ENCODE measurements at places on chromosomes 3 and 15.

GRCh38 chr3:39189150-39189958, 3.0 kb downstream of the XIRP1 start:
- no peak overlapping the region for H3K27ac ChIP-seq
- DNase-seq, result no peak
- no peaks in the 10 kb centered on the region for H3K36me3 ChIP-seq
- no peaks in the 10 kb centered on the region for H3K4me1 ChIP-seq
- no peak overlapping the region for H3K4me3 ChIP-seq

DNA sequence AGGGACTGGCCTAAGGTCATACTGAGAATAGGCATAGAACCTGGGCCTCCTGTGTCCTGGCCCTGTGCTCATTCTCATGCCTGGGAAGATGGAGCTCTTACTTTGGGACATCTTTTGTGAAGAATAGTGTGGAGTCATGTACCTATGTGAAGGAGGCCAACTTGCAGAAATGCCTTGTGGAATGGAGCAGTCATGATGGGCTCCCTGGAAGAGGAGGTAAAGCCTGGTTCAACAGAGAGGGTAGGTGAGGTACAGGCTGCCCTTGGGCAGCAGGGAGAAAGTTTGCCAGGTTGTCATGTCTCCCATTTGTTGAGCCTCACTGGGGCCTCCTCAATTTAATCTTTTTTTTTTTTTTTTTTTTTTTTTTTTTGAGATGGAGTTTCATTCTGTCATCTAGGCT, 18.1 kb downstream of the MAPKAPK3 start:
- no peak for DNase-seq
- H3K27me3 ChIP-seq, result no peaks in the 10 kb centered on the region
- H3K36me3 ChIP-seq, result peaks cover 8% of the 10 kb centered on the region
- H3K4me1 ChIP-seq, result peaks cover 61% of the 10 kb centered on the region

GRCh38 chr15:54803134-54803808, 393.5 kb downstream of the RSL24D1 start:
- DNase-seq, result no peak
- H3K27me3 ChIP-seq, result no peaks in the 10 kb centered on the region
- no peaks in the 10 kb centered on the region for H3K36me3 ChIP-seq
- H3K4me1 ChIP-seq, result no peaks in the 10 kb centered on the region
- H3K4me3 ChIP-seq, result no peak overlapping the region

DNA sequence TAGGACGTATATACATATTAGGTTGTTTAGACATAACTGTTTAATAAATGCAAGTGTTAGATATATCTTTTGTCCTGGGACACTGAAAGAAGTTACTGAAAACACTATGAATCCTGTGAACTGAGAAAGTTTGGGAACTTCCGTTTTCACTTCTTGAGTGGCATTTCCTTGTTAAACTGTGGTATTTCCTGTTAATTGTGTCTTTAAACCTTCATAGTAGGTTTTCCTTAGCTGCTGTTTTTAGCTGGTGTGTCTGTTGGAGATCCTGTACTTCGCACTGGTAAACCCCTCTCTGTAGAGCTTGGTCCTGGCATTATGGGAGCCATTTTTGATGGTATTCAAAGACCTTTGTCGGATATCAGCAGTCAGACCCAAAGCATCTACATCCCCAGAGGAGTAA, 37.1 kb downstream of the ATP6V1A start:
- no peaks in the 10 kb centered on the region for H3K4me1 ChIP-seq
- H3K36me3 ChIP-seq, result peaks cover 8% of the 10 kb centered on the region
- no peak overlapping the region for H3K4me3 ChIP-seq
- no peak for DNase-seq
- H3K27ac ChIP-seq, result no peak overlapping the region

DNA sequence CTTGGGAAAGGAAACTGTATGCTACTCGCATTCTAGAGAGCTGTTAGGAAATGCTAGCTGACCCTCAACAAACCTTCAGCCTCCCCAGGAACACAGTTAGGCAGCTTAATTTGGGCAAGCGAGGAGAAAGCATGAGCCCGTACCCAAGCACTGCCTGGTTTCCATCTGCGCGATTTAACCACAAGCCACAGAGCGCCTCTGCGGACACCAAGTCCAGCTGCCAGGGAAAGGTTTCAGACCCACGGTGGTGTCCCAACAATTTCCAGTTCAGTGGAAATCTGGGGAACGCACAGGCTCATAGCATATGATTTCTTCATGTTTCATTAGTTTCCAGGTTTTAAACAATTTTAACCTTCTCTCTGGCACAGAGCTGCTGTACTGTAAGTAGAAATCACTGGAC, 617.6 kb downstream of the FHIT start:
- no peak overlapping the region for H3K4me3 ChIP-seq
- H3K27me3 ChIP-seq, result no peaks in the 10 kb centered on the region
- no peak for DNase-seq
- H3K27ac ChIP-seq, result no peak overlapping the region

DNA sequence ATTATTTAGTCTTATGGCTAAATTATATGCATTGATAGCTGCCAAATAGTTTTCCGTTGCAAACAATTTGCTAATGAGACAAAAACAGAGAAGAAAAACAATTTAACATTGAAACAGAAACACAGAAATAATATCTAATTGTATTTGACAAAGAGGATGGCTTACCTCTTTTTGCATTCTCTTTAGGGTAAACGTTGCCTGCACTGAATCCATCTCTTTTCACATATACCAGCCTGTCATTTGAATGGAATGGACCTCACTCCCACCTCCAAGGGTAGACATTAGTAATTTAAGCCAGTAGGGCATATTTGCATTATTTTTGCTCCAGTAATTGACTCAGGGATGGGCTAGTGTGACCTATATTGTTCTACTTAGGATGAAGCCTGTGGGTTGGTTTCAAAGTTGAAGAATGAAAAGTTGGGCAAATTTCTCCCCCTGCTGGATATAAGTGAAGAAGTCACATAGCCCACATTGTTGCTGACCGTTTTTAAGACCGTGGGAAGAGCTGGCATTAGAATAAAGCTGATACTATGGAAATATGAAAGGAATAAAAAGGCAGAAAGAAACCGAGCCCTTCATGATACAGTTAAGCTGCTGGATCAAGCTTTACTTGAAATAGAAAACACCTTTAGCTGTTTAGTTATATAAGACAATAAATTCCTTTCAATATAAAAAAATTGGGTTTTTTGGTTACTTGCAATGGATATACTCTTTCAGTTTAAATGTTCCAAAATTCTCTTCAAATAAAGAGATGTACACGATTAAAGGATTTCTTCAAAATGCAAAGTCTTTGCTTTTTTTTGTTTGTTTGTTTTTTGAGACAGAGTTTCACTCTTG, 26.9 kb downstream of the PIERCE2 start:
- no peak overlapping the region for H3K4me3 ChIP-seq
- no peaks in the 10 kb centered on the region for H3K4me1 ChIP-seq
- no peak overlapping the region for H3K27ac ChIP-seq
- no peaks in the 10 kb centered on the region for H3K27me3 ChIP-seq
- H3K36me3 ChIP-seq, result no peaks in the 10 kb centered on the region

GRCh38 chr3:32817558-32818228, at the start of gene TRIM71:
Gene TRIM71 (plus strand): TSS chr3:32817997. CDS start chr3:32818081, 84 bp downstream.
- H3K36me3 ChIP-seq, result no peaks in the 10 kb centered on the region
- peaks cover 12% of the 10 kb centered on the region for H3K27me3 ChIP-seq
- no peak for DNase-seq

DNA sequence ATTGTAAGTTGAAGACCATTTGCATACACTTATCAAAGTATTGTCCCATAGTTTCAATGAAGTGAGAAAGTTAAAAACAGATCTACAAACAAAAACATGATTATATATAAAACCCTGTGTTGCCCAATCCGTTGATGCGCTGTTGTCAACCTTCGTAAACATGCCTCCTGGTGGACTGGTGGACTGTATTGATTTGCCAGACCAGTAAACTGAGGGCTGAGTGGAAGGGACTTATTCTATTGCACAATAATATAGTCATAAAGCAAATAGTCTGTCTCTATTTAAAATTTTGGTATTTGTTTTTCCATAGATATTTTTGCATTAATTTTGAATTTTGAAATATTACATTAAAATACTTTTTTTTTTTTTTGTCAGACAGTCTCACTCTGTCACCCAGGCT, 102.5 kb downstream of the GAP43 start:
- no peak overlapping the region for H3K27ac ChIP-seq
- no peaks in the 10 kb centered on the region for H3K4me1 ChIP-seq
- no peak overlapping the region for H3K4me3 ChIP-seq
- no peaks in the 10 kb centered on the region for H3K36me3 ChIP-seq

- no peak for DNase-seq
- no peaks in the 10 kb centered on the region for H3K27me3 ChIP-seq
- peaks cover 6% of the 10 kb centered on the region for H3K36me3 ChIP-seq
Observed at GRCh38 chr3:128648940-128649663, 1.5 kb downstream of the RPN1 start.

GRCh38 chr3:53155760-53156159, 5.2 kb upstream of the PRKCD start:
- no peak for DNase-seq
- peaks cover 8% of the 10 kb centered on the region for H3K4me1 ChIP-seq

- H3K4me3 ChIP-seq, result no peak overlapping the region
- no peaks in the 10 kb centered on the region for H3K36me3 ChIP-seq
- no peaks in the 10 kb centered on the region for H3K27me3 ChIP-seq
- DNase-seq, result no peak
- H3K27ac ChIP-seq, result no peak overlapping the region
Observed at GRCh38 chr15:97168704-97169475, 791.6 kb upstream of the ARRDC4 start.

GRCh38 chr3:105083945-105084344, 282.8 kb upstream of the ALCAM start:
- no peak overlapping the region for H3K4me3 ChIP-seq
- no peaks in the 10 kb centered on the region for H3K36me3 ChIP-seq
- H3K4me1 ChIP-seq, result no peaks in the 10 kb centered on the region

GRCh38 chr3:50133283-50133615, 21.9 kb upstream of the SEMA3F start:
- no peak overlapping the region for H3K4me3 ChIP-seq
- no peak for DNase-seq
- no peaks in the 10 kb centered on the region for H3K36me3 ChIP-seq
- H3K27me3 ChIP-seq, result no peaks in the 10 kb centered on the region
- H3K4me1 ChIP-seq, result peaks cover 2% of the 10 kb centered on the region

GRCh38 chr15:95346721-95347475, 983.6 kb upstream of the NR2F2 start:
- no peak overlapping the region for H3K4me3 ChIP-seq
- no peak overlapping the region for H3K27ac ChIP-seq
- DNase-seq, result no peak
- H3K4me1 ChIP-seq, result no peaks in the 10 kb centered on the region
- H3K36me3 ChIP-seq, result no peaks in the 10 kb centered on the region

GRCh38 chr15:44565387-44566154, 28.6 kb downstream of the EIF3J start:
- H3K4me3 ChIP-seq, result no peak overlapping the region
- H3K27me3 ChIP-seq, result no peaks in the 10 kb centered on the region
- H3K36me3 ChIP-seq, result peaks cover 40% of the 10 kb centered on the region
- no peak for DNase-seq

Data from CD8-positive, alpha-beta memory T cell (primary cell).